ENCODE measurements at places on chromosomes 4 and X.

- DNase-seq = no peak
Observed at GRCh38 chrX:135522878-135523693, 2.6 kb downstream of the INTS6L start.

DNA sequence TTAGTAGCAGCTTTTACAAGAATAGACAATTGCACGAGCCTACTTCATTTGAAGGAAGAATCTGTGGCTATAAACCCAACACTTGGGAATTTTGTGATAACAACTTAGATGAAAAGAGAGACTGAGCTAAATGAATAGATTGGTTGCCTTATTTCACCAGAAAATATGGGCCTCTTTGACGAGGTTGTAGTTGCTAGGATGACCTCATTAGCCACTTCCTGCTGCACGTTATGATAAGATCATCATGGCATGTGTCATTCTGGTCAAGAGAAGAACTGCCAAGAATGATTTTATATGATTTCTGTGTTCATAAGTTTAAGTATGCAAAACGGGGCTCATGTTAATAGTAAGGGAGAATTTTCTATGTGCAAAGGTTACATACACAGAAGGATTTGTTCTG lies 321.9 kb upstream of the GIMD1 start:
- no peak for DNase-seq

DNA sequence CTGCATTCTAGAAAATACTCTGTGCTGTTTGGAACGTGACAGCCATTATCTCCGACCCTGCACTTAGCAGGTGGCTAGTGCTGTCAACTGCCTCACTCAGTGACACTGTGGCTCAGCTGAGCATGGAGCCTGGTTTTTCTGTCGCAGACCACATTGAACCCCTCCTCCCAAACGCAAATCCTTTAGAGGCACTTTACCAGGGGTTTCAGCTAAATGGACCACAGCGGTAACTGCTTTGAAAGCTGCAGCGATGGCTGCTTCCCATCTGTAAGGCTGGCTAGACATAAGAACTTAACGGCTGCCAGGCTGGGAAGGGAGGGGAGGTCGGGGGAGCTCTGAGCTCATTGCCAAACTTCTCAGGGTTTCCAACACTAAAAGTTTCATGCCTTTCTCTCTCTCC lies 8.1 kb downstream of the SLC34A2 start:
- DNase-seq = no peak

GRCh38 chr4:74933562-74934015 lies 673 bp downstream of the PARM1 start:
- no peak for DNase-seq

GRCh38 chr4:91758487-91758886 lies 545.3 kb upstream of the GRID2 start:
- no peak for DNase-seq

DNA sequence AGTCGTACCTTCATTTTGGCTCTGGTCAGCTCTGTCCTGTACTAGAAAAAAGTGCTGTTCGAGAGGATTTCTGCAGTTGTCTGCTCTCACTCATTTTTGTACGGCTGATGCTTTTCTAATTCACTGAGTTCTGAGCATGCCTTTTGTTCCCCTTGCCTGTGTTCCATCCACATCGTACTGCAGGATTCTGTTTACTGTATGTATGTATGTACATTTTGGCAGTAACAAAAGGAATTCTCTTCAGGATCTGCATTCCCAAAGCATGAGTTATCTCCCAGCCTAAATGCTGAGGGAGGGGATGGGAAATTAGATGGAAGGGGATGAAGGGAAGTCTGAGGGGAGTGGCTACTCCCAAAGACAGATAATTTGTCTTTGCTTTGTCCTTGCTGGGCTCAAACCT lies 87.6 kb downstream of the GBA3 start:
- DNase-seq = no peak

- no peak for DNase-seq
Observed at GRCh38 chr4:147360301-147360700, 120.6 kb upstream of the EDNRA start.

- DNase-seq = no peak
Observed at GRCh38 chr4:137370206-137370633, 162.1 kb downstream of the PCDH18 start.

DNA sequence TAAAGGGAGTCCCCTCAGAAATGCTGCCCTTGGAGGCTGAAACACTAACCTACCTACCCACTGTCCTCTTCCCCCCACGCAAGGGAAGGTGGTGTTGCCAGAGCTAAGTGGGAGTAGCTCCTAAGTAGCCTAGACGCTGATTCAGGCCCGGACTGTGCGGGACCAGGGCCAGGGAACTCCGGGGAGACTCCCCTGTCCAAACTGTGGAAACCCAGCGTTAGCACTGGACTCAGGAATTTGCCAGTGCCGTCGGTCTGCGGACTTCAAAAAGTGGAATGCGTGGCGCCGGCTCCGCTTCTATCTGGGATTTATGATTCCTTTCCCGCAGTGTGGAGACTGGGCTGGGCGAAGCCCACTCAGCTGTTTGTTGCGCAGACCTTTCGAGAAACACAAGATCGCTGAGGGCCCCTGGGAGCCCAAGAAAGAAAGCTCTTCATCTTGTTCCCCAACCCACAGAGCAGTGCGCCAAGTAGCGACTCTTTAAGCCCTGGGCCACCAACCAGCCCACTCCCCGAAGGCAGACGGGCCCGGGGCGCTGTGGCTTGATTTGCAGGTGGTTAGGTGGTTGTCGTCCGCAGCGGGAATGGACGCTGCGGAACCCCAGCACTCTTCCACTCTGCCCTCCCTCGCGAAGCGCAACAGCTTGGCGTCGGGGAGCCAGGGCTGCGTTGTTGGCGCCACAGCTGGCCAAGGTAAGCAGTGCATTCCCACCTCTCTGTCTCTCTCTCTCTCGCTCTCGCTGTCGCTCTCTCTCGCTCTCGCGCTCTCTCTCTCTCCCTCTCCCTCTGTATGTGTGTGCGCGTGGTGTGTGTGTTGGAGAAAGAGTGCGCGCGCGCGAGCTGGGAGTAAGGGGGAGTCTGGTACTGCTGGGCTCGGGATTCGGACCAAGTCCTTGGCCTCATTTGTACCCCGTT lies 2.0 kb downstream of the TMEM255A start:
- DNase-seq = no peak

DNA sequence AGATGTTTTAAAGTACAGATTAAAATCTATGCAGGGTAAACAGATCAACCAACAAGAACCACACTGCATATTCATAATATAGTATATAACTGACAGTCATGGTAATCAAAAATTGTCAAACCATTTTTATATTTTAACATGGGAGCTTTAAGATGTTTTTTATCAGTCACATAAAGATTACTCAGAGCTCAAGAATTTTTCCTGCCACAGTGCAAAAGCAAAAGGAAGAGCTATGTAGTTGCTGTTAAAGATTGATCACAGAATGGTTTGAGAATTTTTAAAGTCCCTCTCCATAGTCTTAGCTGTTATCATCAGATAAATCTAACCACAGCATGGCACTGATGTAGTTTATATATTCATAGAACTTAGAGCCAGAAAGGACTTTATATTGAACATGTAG lies 8.5 kb downstream of the RAB9B start:
- DNase-seq = no peak

DNA sequence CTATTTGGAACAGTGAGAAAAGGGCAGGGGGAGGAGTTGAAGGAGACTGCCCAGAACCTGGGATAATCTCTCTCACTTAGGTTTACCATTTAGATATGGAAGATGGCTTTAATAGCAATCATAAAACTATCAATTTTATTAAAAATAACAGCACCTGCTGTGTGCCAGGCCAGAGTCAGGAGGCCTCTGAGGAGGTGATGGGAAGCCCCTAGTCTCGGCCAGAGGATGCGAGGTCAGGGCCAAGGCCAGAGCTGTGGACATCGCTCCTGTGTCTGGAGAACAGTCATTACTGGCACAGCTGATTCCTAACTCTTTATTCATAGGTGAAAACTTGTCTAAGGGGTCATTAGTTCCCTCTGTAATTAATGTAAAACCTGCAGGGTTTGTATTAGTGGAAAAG lies 4.2 kb upstream of the IQSEC2 start:
- no peak for DNase-seq

- peak; percentile 10 for DNase-seq
Observed at GRCh38 chr4:99724067-99724466, 66.4 kb upstream of the C4orf54 start.
